ENCODE measurements at places on chromosomes 5 and 9.

DNA sequence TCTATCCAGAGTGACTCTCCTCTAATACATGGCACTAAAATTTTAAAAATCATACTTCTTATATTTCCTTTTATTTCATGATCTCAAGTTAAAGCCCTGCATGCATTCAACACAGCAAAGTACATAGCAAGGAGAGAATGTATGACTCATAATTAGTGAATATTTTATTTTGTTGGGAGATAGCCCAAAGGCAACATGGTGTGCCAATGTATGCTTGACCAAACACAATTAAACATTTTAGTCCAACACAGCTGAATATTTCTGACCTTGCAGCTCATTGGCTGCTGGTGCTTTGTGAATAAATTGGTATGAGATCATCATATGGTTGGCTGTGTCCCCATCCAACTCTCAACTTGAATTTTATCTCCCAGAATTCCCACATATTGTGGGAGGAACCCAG, 103.5 kb downstream of the NPR3 start:
- no peak for DNase-seq

- no peak for DNase-seq
Measured at GRCh38 chr5:96997265-96997859, 61.5 kb downstream of the LNPEP start.

DNA sequence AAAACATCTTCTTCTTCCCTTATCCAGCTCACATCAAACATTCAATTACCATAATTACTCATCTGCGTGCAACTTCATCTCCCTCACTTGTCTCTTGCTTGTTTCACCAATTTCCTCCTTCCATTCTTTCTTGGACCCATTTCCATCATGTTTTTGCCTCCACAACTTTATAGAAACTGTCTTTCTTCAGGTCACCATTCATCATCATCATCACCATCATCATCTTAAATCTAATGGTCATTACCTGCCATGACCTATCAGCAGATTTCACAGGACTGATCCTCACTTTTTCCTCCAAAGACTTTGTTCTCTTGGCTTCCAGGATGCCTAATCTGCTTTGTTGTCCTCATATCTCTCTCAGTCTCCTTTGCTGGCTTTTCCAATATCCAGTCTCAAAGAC, 495.6 kb downstream of the DNAH5 start:
- no peak for DNase-seq

GRCh38 chr5:5880077-5880763, 457.7 kb downstream of the ICE1 start:
- no peak for DNase-seq

DNA sequence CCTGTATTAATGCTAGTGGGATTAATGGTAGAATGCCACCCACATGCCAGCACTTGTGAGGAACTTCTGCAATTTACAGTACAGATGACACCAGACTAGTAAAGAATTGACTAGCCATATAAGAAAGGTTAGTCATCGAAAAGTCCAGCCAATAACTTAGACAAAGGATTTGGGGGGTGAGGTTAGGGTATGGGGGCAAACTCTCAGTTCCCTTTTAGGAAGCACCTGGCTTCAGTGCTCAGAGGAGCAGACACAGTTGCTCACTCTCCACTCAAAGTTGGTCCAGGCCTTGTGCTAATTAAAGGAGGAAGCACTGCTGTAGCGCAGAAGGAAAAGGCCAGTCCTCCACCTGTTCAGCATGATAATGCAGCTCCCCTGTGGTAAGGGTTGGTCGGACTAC, 25.2 kb downstream of the TGFBR1 start:
- no peak for DNase-seq

GRCh38 chr5:57324181-57324580, 150.3 kb downstream of the GPBP1 start:
- no peak for DNase-seq

GRCh38 chr5:106097340-106097739, 1573.4 kb downstream of the EFNA5 start:
- DNase-seq = no peak

DNA sequence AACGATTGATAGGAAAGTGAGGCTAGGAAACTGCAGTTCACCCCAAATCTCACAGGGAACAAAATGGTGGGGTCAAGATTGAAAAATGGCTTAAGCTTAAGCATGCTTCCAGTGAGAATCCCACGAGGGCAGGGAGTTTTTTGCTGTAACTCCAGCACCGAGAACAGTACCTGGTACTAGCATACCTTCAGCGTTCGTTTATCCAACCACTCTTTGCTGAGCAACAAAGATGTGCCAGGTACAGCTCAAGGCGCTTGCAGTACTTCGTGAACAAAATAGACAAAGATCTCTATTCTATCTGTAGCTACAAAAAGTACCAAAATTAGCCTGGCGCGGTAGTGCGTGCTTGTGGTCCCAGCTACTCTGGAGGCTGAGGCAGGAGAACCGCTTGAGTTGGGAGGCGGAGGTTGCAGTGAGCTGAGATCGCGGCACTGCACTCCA, 778 bp upstream of the PPP6C start:
- no peak for DNase-seq

DNA sequence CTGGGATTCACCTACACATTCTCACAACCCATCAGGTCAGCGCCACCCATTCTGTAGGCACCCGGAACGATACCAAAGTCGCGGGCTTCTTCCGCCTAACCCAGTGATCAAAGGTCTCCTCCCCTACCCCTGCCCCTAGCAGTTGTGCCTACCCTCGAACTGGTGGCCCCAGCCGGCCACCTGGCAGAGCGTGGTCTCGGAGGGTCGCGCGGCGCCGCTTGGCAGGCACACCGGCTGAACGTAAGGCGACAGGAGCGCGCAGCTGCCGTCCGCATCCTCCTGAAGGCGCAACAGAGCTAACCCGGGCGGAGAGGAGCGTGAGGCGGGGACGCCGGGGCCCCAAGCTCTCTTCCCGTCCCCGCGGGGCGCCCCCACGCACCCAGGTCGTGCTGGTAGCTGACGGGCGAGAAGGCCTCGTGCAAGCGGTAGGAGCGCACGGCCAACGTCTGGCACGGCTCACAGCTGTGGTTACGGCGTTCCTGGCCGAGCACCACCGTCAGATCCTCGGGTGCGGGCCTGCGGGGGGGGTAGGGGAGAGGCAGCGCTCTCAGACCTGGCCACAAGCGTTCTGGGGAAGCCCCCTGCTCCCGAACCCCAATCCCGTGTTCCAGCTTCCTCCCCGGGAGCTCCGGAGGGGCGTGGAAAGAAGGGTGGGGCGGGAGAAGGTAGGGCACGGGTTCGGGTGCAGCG, 2.8 kb upstream of the PFN3 start:
- peak; percentile 48 for DNase-seq

- DNase-seq = no peak
Measured at GRCh38 chr9:123586275-123586674, 230.3 kb downstream of the CRB2 start.

DNA sequence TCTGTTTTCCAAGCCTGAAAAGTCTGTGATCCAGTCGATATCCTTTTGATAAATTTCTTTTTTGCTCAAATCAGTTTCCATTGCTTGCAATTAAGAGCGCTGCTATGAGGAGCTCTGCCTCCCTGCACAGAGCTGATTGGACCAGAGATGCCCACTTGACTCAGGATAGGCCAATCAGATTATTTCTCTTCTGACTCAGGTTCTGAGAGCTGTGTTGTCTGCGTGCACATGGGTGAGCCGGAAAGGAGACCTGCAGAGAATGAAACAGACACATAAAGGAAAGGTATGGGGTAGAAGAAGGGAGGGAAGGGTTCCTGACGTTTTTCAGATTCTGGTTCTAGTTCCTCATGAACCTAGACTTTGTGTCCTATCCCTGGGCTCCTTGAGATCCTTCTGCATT, 15.8 kb upstream of the FABP6 start:
- no peak for DNase-seq

GRCh38 chr5:178247481-178248456, 15.2 kb upstream of the PHYKPL start:
- DNase-seq = no peak

GRCh38 chr9:80437825-80438224, 866.1 kb downstream of the TLE4 start:
- DNase-seq = no peak

GRCh38 chr5:80620211-80620610, 34.2 kb upstream of the MSH3 start:
- DNase-seq = no peak

GRCh38 chr9:124757616-124758015, 13.5 kb downstream of the NR6A1 start:
- no peak for DNase-seq

DNA sequence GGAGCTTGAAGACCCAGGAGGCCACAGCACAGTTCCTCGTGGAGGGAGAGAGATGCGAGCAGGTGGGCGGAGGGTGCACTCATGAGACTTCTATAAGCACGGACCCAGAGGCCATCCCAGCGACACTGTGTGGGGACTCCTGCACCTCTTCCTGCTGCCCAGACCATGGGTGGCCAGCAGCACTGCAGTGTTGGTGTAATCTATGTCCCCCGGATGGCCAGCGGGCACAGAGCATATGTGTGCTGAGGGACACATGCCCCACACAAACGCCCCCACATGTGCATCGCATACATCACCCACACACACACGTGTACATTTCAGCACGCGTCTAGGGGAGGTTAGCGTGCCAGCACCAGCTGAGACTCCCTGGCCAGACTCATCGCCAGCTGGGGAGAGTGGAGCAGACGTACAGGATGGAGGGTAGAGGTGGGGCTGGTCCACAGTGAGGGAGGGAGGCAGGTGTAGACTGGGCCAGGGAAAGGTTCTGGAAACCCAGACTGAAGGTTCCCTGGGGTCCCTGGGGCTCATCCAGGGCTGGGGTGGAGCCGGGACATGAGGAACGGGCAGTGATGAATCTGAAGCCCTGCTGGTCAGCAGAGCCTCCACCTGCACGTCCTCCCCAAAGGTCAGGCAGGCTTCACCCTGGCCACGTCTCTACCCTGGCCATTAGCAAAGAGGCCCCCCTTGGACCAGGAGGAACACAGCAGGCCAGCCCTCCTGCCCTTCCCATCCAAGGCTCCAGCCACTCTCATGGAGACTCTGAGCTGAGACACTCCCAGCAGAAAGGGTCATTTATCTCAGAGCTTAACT, 27.6 kb downstream of the ADAMTS2 start:
- DNase-seq = no peak

DNA sequence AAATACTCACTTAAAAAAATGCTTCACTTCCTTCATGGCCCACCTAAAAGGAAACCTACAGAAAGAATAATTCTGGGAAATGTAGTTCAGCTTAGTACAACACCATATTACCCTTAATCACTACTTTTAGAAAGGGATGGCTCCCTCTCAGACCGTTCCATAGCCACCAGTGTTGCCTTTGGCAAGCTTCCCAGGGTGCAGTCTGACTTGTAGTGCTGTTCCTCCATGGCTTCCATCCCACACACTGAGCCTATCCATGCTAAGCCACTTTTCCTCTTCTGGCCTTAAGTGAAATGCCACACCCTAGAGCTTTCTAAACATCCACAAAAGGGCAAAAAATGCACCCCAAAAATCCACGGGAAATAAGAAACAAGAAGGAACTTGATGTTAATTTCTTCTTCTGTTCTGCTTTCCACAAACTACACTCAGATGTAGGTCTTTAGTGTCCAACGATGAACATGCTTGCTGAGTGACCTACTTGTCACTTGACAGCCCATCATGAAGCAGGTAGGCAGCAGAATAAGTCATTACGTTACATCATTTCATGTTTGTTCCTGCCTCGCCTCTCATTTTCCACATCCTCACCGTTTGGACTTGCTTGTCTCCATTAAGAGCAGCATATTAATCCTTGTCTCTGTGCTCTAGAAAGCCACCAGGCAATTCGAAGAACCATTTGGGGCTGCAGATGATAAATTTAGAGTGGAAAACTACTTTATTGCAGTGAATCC, 391.1 kb upstream of the GRAMD2B start:
- DNase-seq = no peak

- no peak for DNase-seq
Measured at GRCh38 chr5:54658010-54658409, 140.5 kb downstream of the SNX18 start.

DNA sequence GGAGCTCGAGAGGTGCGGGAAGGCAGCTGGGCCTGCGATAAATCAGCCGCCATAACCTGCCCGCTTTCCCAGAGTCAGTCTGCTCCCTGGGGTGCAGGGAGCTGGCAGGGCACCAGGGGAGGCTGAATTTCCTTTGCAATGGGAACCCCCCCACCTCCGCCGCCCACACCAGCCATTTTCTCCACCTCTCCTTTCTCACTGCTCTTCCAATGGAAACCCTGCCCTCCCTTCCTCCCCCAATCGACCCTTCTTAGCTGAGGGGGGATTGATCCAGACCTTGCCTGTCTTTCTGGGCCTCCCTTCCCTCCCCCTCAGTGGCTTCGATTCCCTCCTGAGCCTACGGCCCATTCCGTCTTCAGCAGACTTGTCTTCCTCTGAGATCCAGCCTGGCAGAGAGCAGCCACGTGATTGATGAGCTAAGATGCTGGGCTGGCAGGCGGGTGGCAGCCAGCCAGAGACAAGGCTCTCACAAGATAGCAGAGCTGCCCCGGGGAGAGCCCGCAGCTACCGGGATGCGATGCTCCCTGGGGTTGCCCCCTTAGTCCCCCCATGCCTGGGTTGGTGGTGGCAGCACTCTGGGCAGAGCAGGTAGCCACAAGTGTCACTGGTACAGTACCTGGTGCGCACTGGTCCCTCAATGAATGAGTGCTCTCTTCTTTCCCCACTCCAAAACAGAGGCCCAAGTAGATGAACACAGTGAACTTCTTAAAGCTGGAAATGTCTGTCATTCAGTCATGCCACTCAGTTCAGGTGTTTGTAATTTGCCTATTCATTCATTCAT, 53.7 kb upstream of the FABP6 start:
- no peak for DNase-seq

DNA sequence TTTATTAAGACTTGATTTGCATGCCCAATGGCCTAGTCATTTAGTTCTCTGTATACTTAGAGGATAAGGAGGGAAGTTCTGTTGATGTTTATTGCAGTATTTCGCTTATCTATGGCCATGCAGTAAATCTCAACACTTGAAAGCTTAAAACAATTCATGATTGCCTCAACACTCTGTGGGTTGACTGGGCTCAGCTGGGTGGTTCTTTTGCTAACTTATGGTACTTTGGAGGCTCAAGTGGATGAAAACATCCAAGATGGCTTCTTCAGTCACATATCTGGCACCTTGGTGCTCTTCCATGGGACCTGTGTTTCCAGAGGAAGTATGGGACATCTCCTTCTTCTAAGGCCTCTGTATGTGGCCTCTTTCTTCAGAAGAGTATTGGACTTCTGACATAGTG, 10.3 kb upstream of the ROR2 start:
- no peak for DNase-seq

GRCh38 chr5:15446552-15446951, 53.4 kb upstream of the FBXL7 start:
- DNase-seq = no peak

DNA sequence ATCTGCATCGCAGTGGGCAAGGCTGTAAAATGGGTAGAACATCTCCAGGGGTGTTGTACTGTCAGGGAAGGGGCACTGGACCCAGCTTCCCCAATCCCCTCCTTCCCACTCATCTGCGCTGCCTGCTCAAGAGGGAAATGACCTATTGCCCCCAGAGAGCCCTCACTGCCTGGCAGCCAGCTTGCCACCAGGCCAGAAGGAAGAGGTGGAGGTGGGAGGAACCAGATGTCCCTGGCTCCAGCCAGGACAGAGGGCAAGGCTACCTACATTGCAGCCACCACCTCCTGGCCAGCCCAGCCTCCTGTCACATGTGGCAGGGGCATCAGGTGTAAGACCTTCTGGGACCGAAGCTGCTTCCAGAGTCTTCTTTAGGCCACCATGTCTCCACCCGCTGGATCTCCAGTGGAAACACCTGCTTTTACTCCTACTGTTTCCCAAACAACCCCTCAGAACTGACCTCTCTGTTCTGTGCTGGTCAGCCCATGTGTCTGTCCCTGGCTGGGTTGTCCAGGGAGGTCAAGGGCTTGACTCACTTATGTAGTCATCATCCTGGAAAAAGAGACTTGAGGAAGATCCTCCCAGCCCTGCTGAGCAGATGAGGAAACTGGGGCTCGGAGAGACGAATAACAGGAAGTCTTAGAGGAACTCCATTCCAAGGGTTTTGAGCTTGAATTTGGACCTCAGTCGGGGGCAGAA, 42.3 kb downstream of the JADE2 start:
- DNase-seq = no peak

Measured in T-helper 17 cell (primary cell).